Stimulated activated CD4-positive, alpha-beta T cell treated with anti-CD3 and anti-CD28 coated beads, Interleukin-1b, Interleukin-23, amount 100 ng/mL, for 1 hour (primary cell): ENCODE measurements at places on chromosomes 2 and 18.

- no peak for DNase-seq
Observed at GRCh38 chr2:198004921-198005829, 200.8 kb downstream of the PLCL1 start.

DNA sequence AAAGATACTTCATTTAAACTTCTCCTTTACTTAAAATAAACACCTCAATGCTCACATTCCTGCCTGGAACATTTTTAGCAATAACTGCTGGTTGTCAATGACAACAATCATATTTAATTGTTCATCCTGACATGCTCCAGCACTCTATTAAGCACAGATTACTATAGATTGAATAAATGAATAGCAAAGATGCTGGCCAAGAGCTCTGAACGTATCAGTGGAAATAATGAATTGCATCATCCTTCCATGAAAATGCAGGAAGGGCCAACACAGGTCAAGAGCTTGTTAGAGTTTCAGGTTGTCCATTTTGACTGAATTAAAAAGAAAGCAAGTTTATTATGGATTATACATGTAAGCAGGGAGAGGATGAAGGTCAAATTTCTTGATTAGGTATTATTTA is 994.0 kb downstream of the TSN start:
- no peak for DNase-seq

DNA sequence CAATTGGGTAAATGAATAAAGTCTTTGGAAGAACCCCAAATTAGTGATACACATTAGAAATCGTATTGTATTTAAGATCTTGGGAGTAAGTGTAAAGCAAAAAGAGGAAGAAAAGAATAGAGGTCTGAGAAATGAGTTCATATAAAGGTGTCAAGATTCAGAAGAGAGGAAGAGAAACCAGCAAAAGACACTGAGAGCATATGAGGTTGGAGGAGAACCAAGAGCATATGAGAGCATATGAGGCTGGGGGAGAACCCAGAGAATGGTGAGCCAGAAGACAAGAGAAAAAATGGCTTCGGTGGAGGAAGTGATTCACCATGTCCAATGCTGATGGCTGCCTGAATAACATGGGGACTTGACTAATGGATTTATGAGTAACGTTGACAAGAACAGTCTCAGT is 620.1 kb upstream of the GCFC2 start:
- no peak for DNase-seq

DNA sequence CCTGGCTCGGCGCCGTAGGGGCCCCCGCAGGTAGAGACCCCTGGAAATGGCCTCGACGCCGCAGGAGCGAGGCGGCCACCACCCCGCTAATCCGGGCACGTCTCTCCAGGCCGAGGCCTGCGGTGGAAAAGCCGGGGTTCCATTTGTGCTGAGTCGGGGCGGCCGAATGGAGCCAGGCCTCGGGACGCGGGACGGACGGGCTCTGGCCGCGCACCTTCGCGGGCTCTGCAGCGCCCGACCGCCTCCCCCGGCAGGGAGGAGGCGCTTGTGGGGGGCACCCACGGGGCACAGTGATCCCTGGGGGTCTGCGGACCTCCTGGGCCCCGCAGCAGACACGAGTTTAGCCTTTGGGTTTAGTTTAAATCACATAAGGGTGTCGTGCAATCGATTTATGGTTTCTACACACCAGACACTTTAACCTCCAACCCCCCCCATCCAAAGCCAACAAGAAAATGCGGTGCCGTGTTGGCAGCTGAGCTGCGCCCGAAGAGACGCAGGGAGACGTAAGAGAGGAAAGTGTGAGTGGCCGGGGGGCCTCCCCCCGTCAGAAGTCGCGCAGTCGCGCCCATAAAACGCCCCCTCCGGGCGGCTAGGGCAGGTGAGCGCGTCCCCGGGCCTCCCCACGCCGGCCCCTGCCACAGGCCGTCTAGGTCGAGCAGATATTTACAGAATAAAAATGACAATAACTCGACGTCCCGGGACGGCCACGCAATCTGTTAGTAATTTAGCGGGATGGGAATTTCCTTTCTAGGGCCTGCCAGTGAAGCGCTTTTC is 1.0 kb upstream of the NFATC1 start:
- peak; percentile 54 for DNase-seq

DNA sequence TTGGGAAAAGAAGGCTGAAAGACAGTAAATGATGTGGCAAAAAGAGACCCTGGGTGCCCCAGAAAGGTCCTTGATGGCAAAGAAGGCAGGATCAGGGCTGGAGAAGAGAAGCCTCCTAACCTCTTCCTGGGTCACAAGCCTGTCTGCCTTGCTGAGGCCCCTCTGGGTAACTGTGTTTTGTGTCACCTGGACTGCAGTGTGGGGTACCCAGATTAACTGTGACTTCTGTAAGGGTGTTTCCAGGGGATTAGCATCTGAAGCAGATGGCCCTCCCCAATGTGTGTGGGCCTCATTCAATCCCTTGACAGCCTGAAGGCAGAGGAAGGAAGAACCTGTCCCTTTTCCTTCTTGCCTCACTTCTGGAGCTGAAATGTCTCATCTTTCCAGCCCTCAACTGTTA is 35.6 kb upstream of the APCDD1 start:
- no peak for DNase-seq

- no peak for DNase-seq
Observed at GRCh38 chr2:50133766-50134165, 898.2 kb downstream of the NRXN1 start.

GRCh38 chr2:9770308-9771100 is 72.8 kb upstream of the TAF1B start:
- no peak for DNase-seq

GRCh38 chr2:64670047-64670446 is 16.3 kb upstream of the SERTAD2 start:
- DNase-seq = no peak

DNA sequence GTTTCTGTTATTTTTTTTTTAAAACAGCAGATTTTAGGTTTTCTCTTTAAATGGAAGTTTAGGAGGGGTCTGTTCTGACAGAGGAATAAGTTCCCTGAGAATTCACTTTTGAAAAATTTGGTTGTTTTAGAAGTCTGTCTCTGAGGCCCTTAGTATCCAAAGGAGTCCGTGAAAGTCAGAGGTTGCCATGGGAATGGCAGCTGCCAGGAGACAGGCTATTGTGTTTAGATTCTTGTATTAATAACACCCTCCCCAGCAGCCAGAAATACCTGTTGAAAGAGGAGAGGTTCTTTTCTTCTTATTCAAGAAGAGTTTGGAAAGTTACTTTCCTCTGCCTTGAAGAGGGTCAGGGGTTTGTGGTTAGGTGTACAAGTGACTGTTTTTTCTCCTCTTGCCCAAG is 29.5 kb downstream of the TNP1 start:
- no peak for DNase-seq

DNA sequence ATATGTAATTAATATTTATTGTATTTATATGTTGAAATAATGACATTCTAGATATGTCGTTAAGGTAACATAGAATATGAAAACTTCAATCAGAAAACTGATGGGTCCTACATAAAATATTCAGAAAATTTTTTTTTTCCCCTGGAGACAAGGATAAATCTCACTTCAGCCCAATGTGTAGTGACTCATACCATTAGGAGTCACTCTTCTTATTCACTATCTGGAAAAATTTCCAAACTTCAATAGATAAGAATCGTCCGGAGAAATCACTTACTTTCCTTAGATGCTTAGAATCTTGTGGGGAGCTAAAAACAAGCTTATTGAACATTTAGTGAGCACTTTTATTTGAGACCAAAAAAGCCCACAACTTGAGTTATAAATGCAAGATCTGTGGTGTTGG is 4.6 kb downstream of the SERPINB13 start:
- DNase-seq = no peak

DNA sequence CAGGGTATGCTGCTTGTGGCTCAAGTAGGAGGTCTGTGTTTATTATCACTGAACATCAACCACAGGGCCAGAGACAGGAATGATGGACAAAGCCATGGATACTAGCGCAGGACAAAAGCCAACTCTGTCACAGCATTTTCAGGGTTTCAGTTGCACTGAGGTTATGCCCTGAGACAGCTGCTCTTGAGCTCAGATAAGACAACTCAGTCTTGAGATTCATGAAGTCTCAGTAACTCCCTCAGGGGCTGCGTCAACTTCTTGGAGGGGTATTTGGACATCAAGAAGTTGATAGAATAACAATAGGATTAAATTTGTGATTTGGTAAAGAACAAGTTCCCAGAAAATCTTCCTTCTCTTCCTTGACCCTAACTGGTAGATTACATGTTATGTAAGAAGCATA is 287.0 kb upstream of the SLC14A2 start:
- DNase-seq = no peak

DNA sequence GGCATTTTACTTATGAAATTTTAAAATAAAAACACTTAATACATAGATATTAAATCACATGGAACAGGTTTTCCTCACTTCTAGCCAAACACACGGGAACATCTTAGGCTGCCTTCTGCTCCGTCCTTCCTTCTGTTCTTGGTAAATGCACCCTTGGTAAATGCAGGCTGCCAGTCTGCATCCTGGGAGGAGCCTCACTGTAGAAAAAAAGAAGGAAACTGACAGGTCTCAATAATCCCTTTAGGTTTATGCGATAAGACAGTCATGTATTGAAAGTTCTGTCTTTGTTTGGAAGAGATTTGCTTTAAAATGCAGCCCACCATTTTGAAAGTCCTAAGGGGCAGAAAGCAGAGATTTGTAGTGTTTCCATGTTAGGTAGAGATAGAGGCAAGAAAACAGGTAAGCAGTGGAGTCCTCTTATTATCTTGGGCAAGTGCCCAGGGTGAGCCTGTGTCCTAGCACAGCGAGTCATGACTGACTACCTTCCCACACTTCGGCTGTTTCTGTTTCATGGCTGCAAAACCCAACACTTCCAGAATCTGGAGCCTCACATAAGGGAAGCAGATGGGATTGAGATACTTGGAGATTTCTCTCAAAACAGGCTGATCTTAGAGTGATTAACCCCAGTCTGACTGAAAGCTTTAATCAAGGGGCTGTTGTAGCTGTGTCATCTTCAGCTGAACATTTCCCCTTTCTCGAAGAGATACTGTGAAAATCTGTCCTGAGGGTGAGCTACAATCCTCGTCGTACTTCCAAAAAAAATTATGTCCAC is 131.4 kb upstream of the MAP3K20 start:
- no peak for DNase-seq

GRCh38 chr18:55651236-55651635 is 63.2 kb upstream of the TCF4 start:
- DNase-seq = no peak

- DNase-seq = peak; percentile 8
Observed at GRCh38 chr18:74896390-74896991, 298.8 kb downstream of the ZNF407 start.

DNA sequence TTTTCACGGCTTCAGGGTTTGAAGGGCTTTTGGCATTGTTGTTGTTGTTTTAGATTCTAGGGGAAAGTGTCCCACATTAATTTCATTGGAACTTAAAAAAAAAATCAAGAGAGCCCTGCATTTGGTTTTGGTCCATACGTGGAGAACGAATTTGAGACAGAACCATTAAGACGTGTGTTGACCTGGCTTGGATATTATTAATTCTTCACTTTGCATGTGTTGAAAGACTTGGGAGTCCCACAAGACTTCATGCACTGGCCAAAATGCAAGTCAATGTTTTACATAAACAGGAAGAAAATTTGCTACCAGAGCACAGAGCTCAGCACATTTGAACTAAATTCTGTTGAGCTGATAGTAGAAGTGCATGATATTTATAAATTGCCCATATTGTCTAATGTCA is 761.2 kb upstream of the ACVR2A start:
- no peak for DNase-seq

GRCh38 chr18:73952296-73952946 is 195.2 kb downstream of the FBXO15 start:
- no peak for DNase-seq

DNA sequence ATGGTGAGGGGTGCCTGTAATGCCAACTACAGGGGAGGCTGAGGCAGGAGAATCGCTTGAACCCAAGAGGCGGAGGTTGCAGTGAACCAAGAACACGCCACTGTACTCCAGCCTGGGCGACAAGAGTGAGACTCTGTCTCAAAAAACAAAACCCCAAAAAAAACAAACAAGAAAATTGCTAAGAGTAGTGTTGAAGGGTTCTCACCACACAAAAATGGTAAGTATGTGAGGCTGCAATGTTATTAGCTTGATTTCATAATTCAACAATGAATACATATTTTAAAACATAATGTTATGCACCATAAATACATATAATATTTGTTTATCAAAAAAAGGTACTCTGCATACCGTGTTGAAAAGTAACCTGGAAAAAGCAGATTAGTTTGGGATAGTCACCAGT is 45.8 kb downstream of the PSMG2 start:
- no peak for DNase-seq

- DNase-seq = no peak
Observed at GRCh38 chr2:216350214-216350791, 22.0 kb downstream of the MARCHF4 start.

- DNase-seq = no peak
Observed at GRCh38 chr2:235391921-235392615, 101.8 kb upstream of the AGAP1 start.

- no peak for DNase-seq
Observed at GRCh38 chr2:46239175-46239846, 57.9 kb upstream of the EPAS1 start.

GRCh38 chr2:101360232-101360631 is 27.1 kb downstream of the CREG2 start:
- no peak for DNase-seq

DNA sequence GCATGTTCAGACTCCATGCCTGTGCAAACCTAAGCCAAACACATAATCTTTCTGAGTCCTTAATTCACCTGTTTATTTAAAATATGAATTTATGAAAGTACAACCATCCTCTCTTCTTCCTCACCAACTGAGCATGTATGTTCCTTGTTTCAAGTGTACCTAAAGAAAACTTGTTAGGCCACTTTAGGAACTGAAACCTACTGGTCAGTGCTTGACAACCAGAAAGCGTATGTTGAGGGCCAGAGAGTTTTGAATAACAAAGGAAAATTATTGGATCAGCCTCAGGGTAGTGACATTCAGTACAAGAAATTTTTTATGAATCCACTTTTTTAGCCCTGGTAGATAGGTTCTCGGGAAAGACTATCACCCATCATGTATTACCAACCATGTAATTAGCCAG is 847.6 kb upstream of the CELF4 start:
- no peak for DNase-seq

DNA sequence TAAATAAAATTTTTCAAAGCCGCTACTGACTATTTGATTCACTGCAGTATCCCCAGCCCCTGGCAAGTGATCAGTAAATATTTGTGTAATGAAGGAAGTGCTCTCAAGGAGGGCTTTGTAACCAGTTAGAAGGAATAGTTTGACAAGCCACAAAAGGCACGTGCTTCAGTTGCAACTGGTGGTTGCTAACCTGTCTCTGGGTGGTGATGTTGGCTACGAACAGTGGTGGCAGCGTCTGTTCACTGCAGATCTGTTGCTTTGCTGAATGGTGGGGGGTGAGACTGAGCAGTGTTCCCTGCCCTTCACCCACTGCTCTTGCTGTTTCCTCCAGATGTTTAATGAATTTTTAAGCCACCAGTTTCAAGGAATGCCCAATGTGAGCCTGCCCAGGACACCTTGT is 73.9 kb upstream of the SIX2 start:
- DNase-seq = no peak

GRCh38 chr2:121200419-121201315 is 84.3 kb downstream of the TFCP2L1 start:
- DNase-seq = no peak

- DNase-seq = no peak
Observed at GRCh38 chr2:85291425-85292023, 36.3 kb downstream of the TGOLN2 start.

- no peak for DNase-seq
Observed at GRCh38 chr2:95329891-95330793, 33.0 kb downstream of the KCNIP3 start.

- no peak for DNase-seq
Observed at GRCh38 chr2:31937741-31938140, 73.1 kb downstream of the MEMO1 start.

GRCh38 chr2:222239091-222239490 is 59.7 kb downstream of the PAX3 start:
- no peak for DNase-seq
